ENCODE measurements at places on chromosomes 2 and 18. TPM values are rescaled to one million over a fixed set of nuclear protein-coding genes. Genes with fewer than 3 reads are reported as not detected.
A peak's percentile ranks its signal among the peaks of the same experiment; 100 is the strongest.

- DNase-seq, result no peak
Observed at GRCh38 chr18:66993492-66993891, 389.6 kb upstream of the CDH19 start.

ZNF236 gene
- 18.4 TPM for total RNA-seq

GRCh38 chr2:73376681-73377080, 9.0 kb upstream of the ALMS1 start:
- no peak for DNase-seq

GRCh38 chr18:45119876-45120275, 439.2 kb downstream of the SETBP1 start:
- DNase-seq, result no peak

DNA sequence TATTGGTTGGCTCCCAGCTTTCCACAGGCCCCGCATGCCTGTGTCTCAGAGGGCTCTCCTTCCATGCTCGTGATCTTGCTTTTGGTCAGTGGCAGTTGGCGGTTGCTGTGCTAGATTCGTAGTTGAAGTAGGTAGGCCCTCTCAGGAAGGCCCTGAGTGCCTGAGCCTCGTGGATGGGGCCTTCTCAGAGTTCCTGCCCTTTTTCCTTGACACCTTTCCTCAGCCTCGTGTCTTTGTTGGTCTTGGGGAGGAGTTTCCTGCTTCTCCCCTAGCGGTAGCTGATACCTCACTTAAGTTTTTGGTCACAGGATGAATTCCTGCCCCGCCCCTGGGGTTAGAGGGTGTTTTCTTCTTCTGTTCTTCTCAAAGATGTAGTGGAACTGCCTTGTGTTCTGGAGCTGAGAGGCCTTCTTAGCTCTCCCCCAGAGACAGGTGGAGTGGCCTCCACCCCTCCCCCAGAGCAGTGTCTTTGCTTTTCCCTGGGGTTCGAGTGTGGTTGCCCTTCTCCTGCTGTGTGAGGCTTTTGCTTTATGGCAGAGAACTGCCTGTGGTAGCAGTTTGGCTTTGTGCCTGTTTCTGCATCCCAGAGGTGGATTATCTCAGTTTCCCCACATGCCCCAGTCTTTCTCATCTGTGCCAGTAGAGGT, 94.8 kb downstream of the ZNF407 start:
- DNase-seq, result peak; percentile 14

UGT1A8 gene
- total RNA-seq, result not detected

- no peak for DNase-seq
Observed at GRCh38 chr2:20094142-20094755, 42.8 kb upstream of the LAPTM4A start.

DNA sequence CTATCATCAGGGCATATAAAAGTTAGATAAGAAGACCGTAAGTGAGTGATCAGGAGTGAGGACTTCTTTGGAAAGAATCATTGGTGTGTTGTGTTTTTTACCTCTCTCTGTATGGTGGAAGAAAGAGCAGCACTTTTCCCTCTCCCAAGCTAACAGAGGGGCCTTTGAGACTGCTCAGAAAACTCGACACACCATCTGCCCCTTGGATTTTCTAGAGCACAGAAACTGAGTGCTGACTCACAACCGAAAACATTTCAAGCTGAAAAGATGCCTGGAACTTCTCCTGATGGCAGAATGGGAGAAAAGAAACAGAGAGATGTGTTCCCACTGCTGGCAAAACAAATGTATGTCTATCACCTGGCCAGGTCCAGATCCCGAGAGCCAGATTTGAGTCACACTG, 156.6 kb downstream of the DNAH7 start:
- DNase-seq, result no peak

DNA sequence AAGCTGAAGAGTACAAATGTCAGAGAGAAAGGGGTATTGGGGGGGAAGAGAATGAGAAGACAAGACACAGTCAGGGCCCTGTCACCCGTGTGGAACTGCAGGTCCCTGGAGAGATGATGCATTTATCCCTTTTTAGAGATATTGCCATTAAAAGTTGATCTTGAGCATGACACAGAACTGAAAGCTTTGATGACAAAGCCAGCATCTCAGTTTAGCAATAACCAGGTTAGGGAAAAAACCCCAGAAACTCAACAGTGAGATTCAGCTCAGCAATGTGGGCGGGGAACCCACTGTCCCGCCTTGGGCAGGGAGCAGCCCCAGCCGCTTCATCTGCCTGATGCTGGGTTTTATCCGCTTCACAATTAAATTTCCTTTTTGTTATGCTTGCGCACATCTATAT, 181.1 kb downstream of the NEDD4L start:
- DNase-seq, result no peak

DNA sequence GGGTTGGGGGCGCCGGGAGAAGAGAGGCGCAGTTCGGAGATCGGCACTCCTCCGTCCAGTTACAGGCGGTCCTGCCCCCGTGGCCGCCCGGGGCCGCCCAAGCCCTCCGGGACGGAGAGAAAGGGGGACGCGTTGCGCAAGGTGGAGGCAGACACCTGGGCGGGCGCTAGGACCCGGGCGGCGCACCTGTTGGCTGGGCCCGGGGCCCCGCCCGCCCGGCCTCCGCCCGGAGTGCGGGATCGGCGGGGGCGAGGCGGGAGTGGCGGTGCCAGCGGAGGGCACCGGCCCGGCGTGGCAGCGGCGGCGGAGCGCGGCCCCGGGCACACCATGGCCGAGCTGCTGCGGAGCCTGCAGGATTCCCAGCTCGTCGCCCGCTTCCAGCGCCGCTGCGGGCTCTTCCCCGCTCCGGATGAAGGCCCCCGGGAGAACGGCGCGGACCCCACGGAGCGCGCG, at the start of gene SGPP2:
TSS of gene SGPP2 (plus strand) at position 268 of the 453 bp plus-strand sequence. CDS start at position 328, 60 bp downstream.
- peak; percentile 50 for DNase-seq

GRCh38 chr2:26681656-26682055, 10.9 kb upstream of the KCNK3 start:
- no peak for DNase-seq

- DNase-seq, result no peak
Observed at GRCh38 chr18:36312806-36313395, 15.4 kb downstream of the FHOD3 start.

DNA sequence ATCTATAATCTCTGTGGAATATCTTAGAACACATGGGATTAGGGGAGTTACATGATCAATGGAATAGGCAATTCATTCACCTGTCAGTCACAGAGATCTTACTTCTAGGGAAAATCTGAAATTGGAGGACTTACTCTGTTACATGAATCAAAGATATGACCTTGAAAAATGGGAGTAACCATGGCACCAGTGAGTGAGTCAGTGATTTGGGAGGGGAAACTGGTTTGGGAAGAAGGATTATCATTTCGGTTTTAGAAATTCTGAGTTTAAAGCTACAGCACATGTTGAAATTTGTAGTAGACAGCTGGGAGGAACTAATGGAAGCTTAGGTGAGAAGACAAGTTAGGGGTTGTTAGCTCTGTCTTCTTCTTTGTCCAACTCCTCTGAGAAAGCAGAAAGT, 153.7 kb downstream of the CAMKMT start:
- DNase-seq, result no peak

DNA sequence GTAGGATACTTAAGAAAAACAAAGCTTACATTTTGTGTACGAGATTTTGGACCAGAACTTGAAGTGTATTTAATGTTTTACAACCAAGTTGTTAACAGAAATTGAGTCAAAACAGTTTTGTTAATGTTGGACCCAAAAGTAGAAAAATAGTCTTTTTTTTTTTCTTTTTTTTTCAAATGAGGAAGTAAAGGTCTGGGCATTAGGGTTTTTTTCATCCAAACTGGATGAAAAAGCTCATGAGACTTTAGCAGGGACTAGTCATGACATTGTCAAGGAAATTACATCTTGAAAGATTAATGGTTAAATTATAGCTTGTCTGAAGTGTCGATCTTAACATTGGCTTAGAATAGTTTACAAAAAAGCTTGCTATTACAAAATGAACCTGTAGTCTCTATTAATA, 32.3 kb downstream of the CCNT2 start:
- DNase-seq, result no peak

DNA sequence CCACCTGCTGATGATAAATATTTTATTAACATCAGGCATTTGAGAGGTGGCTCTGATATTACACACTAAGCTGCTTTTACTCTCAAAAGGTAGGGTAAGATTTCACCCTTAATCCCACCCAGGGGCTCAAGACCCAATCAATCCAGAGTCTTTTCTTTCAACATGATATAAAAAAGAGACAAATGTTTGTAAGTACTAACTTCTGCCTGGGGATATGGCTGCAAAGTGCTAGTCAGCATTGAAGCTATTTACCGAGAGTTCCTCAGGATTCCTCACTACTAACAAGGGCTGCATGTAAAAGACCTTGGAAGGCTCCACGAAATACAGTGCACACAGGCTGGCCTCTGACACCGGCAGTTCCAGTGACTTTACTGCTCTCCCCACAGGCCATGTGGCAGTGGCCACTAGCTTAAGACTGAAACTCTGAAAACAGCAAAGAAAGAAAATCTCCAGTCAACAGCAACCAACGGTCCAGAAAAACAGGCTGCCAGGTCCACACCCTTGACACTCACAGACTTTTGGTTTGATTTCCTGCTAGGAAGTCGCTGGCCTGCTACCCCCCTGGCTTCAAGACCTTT, 11.2 kb downstream of the MREG start:
- no peak for DNase-seq

KLF7 gene
- total RNA-seq, result 18.2 TPM

Measured in right cardiac atrium (tissue), 5 donors.